ENCODE measurements at places on chromosomes 1 and 21.

- DNase-seq = no peak
These were observed 196.7 kb upstream of the DAB1 start for GRCh38 chr1:57620605-57621004.

DNA sequence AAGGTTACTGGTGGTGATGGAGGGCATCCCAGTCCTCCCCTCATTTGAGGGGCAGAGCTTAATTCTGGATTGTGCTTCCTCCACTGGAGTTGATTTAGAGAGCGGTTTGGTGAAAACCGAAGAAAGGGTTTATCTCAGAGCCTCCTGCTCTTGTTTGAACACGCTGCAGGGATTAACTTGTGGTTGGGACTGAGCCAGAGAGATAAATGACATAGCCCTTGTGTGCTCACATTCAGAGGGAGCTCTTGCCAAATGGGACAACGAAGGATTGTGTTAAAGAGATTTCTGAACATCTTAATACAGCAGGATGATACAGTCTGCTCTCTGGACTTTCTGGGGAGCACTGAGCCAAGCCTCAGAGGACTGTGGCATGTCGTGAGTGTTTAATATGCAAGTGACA is 308.2 kb downstream of the DISC1 start:
- no peak for DNase-seq

DNA sequence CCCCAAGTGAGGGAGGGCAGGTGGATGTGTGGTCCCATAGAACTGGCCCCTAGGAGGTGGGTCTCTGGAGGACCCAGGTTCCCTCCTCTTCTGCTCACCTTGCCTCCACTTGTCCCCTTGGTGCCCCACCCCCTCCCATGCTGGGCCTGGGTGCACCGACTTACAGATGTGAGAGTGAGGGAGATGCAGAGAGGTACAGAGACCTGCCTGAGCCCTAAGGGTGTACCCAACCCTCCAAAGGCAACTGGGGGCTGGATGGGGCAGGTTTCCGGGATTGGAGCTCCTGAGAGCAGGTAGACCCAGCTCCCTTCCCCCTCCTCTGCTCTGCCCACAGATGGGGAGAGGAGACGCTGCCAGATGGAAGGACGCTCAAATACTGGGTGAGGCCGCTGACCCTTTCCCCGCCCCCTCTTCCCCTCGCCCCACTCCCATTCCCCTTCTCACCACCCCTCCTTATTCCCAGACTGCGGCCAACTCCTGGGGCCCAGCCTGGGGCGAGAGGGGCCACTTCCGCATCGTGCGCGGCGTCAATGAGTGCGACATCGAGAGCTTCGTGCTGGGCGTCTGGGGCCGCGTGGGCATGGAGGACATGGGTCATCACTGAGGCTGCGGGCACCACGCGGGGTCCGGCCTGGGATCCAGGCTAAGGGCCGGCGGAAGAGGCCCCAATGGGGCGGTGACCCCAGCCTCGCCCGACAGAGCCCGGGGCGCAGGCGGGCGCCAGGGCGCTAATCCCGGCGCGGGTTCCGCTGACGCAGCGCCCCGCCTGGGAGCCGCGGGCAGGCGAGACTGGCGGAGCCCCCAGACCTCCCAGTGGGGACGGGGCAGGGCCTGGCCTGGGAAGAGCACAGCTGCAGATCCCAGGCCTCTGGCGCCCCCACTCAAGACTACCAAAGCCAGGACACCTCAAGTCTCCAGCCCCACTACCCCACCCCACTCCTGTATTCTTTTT is 10.3 kb downstream of the TINAGL1 start:
- DNase-seq = no peak

- DNase-seq = no peak
These were observed 182.7 kb downstream of the GRIK3 start for GRCh38 chr1:36851595-36851994.

- DNase-seq = no peak
These were observed 6.8 kb downstream of the ATP5PO start for GRCh38 chr21:33908760-33909159.

GRCh38 chr1:21255284-21255942 is 34.9 kb downstream of the ECE1 start:
- peak; percentile 83 for DNase-seq

DNA sequence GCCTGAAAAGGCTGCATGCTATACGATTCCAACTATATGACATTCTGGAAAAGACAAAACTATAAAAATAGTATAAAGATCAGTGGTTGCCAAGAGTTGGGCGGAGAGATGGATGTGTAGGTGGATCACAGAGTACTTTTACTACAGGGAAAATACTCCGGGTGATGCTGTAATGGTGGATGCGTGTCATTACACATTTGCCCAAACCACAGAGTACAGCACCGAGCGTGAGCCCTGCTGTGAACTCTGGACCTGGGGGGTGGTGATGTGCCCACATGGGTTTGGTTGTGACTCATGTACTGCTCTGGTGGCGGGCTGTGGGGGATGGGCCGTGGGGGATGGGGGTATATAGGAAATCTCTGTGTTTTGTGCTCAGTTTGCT is 162.7 kb upstream of the COL6A1 start:
- DNase-seq = no peak

DNA sequence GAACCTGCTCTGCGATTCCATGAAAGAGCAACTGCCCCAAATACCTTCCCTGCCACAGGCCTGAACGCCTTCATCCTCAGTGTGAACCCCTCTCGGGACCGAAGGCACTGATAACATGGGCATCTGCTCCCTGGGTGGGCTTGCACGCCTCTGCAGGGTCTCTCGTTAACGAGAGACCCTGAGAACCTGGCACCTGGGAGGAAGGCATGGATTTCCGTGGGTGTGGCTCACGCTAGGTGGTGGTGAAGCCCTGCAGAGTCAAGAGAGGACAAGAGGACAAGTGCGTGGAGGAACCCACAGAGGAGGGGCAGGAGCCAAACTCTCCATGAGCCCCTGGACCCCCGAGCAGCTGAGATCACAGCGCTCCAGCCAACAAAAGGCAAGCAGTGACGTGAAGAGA is 26.8 kb upstream of the COL6A2 start:
- DNase-seq = no peak

DNA sequence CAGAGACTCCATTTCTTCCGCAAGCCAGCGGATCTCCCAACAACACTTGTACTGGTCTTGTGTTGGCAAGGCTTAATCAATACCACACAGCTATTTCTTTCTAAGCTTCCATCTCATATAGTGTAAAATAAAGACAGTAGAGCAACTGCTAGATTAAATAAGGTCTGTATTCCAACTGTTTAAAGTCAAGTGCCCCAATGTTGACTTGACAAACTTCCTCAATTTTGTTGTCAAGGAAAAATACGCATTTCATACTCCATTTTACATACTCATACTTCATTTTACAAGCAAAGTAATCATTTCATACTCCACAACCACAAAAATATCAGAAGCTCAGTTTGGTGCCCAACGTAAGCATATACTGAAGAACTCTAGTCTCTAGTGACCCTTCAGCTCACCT is 143.0 kb downstream of the RERE start:
- DNase-seq = no peak

- DNase-seq = no peak
These were observed 197.6 kb downstream of the BACH1 start for GRCh38 chr21:29496337-29496736.

- DNase-seq = no peak
These were observed 16.0 kb downstream of the YARS1 start for GRCh38 chr1:32801096-32801715.

DNA sequence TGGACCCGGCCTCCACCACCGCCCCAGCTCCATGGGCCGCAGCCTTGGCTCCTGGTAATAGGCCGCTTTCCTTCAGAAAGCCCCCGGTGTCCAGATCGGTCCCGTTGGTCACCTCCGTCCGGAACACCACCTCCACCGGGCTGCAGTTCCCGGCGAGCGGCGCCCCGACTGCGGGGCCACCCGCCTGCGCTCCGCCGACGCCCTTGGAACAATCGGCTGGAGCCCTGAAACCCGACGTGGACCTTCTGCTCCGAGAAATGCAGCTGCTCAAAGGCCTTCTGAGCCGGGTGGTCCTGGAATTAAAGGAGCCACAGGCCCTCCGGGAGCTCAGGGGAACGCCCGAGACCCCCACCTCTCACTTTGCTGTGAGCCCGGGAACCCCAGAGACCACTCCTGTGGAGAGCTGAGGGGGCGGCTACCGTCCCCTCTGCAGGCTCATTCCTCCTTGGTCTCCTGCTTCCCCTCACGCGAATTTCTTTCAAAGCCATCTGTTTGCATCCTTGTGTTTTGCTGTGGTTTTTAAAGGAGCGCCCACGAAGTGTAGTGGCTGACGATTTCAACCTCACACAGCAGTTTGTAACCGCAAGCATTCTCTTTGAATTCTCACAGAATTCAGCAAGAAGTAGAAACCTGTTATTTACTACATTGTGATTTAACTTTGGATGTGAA is 6.0 kb downstream of the FCRLB start:
- DNase-seq = no peak

DNA sequence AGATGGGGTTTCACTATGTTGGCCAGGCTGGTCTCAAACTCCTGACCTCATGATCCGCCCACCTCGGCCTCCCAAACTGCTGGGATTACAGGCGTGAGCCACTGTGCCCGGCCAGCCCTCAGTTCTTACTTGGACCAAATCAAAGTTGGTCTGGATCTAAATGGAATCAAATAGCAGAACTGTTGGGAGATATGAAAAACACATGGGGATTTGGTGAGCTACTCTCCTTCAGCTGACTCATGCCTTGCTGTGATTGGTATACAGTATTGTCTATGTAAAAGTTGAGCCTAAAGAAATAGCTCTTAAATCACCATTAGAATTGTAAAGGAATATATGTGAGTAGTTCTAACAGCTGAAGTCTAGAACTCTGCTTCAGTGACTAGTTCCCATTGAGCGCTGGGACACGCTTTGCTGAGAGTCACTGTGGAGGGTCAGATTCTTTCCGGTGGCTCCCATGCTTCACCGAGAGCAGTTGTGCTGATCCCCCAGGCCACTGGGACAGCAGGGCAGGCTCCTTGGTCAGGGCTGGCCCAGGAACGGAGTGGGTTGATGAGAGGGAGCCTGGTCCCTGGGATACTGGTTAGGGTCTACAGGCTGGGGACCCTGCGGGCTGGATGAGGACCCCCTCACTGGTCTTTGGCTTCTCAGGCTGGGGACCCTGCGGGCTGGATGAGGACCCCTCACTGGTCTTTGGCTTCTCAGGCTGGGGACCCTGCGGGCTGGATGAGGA is 14.0 kb downstream of the PKNOX1 start:
- no peak for DNase-seq
